HCEC 1CT (cell line): ENCODE measurements at places on chromosomes 12 and 14.

DNA sequence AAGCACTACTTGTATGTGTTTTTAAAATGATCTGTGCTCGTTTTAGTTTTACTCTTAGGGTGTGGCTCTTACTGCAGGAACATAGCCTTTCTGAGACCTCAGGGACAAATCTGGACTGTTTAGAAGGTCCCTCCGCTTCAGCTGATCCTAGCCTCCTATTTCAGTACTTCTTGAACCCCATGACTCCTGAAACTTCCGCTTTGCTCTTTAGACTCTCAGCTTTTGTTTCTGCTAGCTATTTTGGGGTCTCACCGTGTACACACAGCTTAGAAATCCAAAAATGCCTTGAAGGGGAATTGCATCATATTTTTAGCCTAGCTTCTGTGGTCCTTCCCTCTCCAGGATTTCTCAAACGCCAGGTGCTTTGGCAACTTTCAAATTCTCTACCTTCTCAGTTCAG is 8.3 kb downstream of the OR11G2 start:
- DNase-seq = no peak

GRCh38 chr14:74570696-74571095 is 41.3 kb downstream of the LTBP2 start:
- DNase-seq = no peak

DNA sequence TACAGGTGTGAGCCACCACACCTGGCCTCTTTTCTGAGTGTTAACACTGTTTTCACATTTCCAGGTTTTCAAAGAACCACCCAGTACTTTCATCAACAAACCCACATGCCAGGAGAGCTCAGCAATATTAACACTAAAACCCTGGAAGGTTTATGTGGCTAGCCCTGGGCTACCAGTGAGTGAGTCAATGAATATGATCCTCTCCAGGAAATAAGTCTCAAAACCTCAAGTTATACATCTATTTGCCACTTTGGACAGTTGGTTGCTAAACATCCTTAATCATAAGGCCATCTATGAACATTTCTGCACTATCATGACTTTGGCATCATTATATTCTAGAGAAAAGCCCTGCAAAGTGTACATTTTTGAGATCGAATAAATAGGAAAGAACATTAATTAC is 6.3 kb upstream of the CDKL1 start:
- peak; percentile 45 for DNase-seq

DNA sequence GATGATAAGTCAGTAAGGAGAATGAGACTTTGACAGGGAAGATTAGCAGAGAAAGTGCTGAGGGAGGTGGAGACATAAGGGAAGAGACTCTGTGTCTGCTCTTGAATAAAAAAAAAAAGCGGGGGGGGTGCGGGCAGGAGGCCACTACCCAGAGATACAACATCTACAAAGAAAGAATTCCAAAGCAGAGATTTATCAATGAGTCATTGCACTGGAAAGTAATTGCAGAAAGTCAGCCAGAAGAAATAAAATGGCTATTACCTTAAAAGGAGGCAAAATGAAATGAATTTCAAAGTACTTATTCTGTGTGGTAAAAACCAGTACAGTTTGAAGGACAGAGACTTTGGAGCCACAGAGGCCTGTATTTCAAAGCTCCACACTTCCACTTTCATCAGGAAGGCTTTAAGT is 267.1 kb upstream of the PRKD1 start:
- peak; percentile 97 for DNase-seq

DNA sequence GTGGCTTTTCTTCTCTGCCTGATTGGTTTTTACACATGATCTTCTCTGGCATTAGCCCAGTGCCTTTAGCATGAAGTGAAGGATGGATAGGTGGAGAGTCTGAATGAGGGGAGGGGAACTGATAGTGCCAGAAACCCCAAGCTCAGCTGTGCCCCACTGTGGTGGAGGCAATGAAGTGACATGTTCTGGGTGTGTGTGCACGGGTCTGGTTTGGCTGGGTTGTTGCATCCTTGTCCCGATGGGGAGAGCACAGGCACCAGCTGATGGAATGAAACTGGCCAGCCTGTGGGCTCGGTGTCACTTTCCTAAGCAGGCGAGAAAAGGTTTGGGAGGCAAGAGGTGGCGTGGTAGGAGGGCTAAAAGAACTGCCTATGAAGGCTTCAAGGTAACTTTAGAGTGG is 65.3 kb downstream of the CACNA1C start:
- no peak for DNase-seq

GRCh38 chr14:61493239-61493638 is 171.9 kb downstream of the PRKCH start:
- peak; percentile 96 for DNase-seq

DNA sequence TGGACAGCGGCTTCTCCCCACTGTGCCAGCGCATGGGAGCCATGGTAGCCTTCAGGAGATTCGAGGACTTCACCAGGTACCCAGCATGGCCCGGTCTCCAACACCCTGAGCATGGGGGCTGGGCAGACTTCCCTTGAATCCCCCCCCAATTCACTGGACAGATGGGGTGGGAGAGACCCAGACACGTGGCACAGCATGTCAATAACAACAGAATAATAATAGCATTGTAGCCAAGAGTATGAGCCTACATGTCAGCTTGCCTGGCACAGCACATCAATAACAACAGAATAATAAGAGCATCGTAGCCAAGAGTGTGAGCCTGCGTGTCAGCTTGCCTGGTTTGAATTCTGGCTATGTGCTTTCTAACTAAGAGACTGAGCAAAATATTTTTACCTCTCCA is 76.4 kb downstream of the FOXN4 start:
- DNase-seq = no peak

DNA sequence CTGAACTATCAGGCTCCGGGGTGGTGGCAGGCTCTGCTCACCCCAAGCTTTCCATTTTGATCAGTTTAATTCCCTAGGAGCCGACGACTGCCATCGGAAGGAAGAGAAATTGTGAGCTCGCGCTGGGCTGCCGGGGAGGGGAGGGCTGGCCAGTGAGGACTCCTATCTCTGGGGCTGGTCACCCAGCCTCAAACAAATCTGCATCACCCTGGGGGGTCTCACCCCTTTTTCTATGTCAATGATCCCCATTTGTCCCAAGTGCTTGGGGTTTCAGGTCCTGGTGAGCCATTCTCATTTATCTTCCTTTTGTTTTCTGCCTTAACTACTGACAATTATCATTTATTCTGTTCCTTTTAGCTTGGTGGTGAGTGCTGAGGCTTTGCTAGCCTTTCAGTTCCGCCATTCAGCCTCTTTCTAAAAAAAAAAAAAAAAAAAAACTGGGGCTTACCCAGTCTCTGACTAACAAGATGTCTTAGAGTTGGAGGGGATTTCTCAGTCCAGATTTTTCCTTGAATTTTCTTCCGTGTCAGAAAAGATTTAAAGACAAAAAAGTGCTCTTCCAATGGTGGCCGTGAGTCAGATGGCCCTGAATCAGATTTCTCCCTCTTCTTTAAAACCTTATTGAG is 22.8 kb upstream of the USP44 start:
- no peak for DNase-seq

DNA sequence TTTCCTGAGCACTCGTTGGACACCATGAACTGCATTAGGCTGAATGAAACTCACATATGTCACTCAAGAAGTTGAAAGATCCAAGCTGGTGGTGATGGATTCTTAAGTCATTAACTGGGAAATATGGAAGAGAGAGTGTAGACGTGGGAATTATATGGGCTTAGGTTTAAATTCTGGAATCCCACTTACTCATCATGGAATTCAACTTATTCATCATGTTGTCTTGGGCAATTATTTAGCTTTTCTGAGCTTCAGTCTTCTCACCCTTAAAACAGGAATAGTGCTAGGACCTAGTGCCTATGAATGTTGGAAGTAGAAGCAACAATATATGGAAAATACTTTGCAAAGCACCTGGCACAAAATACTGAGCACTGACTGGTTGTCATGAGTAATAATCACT is 292.4 kb upstream of the TBX3 start:
- peak; percentile 67 for DNase-seq

DNA sequence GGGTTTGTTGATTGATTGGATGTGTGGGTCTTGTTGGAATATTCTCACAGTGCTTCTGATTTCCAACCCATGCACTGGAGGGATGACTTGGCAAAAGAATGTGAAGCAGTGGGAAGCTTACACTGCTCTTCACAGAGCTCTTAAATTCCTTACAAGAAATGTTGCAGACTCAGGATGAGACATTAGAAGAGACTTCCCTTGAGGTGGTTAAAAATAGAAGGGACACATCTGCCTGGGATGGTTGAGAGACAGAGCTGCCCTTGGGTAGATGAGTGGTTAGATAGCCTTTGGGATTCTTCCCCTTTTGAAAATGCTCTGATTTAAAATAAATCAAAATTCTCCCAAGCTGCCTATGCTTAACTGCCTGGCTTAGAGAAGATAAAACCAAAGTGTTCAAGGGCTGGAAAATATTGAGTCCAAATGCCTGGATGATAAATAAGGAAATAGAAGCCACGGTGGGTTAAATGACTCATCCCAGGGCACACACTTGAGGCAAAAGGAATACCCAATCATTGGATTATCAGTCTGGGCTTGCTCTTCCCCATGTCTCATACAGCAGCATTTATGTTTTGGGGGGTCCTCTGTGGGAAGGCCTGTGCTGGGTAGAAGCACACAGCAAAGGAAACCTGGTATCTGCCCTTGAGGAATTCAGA is 264.3 kb downstream of the AKAP6 start:
- peak; percentile 83 for DNase-seq

GRCh38 chr12:58283553-58283952 is 342.2 kb downstream of the ATP23 start:
- no peak for DNase-seq
